M059J (cell line): ENCODE measurements at places on chromosomes 1 and 21. TPM values are rescaled to one million over a fixed set of nuclear protein-coding genes. Genes with fewer than 3 reads are reported as not detected.

GRCh38 chr1:23394181-23394580, 24.5 kb upstream of the ZNF436 start:
- peak; percentile 95 for DNase-seq

ARHGEF16 gene
- total RNA-seq: 0.59 and 3.0 TPM in 2 replicates

SERINC2 gene
- total RNA-seq: 134 and 164 TPM in 2 replicates

DNA sequence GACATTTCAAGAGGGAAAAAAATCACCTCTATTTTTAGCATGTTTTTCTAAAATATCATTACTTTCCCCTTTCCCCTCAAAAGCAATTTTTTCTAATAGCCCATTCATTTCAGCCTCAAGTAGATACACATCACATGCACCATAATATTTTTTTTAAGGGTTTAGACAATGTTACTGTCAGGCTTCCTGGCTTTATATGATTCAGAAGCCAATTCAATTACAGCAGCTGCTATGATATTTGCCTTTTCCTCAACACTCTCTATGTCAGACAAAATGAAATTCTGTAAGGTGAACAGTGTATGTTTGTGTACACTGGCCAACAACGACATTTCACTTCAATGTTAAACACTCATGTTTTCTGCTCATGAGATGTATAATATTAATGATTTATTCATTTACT, 46.5 kb downstream of the OMA1 start:
- DNase-seq: no peak

GRCh38 chr1:54750596-54750995, 13.7 kb downstream of the PARS2 start:
- no peak for DNase-seq

DNA sequence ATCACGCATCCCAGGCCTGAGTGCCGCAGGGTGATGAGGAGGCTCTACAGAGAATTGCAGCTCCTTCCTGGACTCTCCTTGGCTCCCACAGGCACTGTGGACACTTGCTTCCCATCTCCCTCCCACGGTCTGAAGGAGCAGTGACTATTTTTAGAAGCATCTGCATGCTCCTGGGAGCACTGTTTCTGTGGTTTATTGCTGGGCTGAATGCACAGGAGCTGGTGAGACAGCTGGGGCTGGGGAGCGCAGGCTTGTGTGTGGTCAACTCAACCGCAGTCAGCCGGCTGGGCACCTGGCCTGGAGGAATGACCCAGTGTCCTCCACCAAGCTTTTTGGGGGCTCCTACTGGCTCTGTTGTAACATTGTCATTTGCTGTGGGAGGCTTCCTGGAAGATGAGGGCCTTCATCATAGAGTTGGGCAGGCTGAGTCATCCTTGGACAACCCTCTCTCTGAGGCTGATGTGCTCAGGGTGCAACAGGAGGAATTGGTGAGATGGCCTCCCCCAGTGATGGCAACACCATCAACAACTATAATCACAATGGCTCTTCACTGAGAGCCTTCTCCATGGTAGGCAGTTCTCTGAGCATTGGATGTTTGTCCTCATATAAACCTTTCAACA, 1.7 kb downstream of the NFASC start:
- peak; percentile 54 for DNase-seq

CACHD1 gene
- 0.74 and 2.1 TPM in 2 replicates for total RNA-seq

DNA sequence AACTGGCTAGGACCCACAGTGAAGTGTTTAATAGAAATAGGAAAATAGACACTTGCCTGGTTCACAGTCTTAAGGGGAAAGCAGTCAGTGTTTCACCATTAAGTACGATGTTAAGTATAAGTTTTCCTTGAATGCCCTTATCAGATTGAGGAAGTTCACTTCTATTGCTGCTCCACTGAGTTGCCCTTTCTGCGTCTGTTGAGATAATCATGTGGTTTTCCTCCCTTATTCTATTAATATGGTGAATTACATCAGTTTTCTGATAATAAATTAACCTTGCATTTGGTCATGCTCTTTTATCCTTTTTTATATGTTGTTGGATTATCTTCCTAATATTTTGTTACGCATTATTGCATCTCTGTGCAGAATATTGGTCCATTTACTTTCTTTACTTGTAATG, 21.4 kb downstream of the UTS2 start:
- DNase-seq: no peak

DNA sequence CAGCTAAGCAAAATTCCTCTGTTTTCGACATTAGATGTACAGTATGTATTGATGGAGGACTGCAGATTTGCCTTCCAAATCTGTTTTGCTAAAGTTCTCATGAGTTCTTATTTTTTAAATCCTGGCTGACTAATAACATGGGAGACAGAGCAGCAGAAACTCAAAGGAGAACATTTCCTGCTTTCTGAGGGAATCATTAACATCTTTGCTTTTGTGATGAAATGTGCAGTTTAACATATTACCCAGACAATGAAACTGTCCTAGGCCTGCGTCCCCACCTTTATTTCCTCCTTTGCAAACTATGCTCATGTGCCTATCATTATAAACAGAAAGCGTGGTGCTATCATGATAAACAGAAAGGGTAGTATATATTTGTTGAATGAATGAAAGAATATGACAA, 149.9 kb downstream of the ZP4 start:
- DNase-seq: no peak

GRCh38 chr1:230289350-230289644, 136.8 kb downstream of the PGBD5 start:
- DNase-seq: no peak

TLR5 gene
- total RNA-seq: 0.10 and 0.49 TPM in 2 replicates

GRCh38 chr1:230517326-230517725, 91.2 kb upstream of the PGBD5 start:
- no peak for DNase-seq

DNA sequence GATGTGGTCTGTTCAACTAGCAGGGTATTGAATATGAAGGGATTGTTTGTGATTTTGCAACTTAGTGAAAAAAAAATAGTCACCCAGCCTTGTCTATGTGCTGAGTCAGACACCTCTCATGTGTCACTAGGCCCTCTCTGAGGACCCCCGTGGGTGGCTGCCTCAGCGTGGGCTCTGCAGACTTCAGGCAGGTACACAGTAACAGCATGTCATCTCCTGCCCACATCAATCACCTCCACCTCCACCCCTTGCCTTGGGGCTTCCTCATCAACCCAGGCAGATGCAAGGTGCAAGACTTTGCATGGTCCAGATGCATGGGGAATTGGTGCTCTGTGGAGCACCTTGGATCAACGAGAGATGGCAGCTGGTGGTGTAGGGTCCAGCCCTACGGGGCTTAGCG, 23.9 kb downstream of the PCP4 start:
- no peak for DNase-seq

DNA sequence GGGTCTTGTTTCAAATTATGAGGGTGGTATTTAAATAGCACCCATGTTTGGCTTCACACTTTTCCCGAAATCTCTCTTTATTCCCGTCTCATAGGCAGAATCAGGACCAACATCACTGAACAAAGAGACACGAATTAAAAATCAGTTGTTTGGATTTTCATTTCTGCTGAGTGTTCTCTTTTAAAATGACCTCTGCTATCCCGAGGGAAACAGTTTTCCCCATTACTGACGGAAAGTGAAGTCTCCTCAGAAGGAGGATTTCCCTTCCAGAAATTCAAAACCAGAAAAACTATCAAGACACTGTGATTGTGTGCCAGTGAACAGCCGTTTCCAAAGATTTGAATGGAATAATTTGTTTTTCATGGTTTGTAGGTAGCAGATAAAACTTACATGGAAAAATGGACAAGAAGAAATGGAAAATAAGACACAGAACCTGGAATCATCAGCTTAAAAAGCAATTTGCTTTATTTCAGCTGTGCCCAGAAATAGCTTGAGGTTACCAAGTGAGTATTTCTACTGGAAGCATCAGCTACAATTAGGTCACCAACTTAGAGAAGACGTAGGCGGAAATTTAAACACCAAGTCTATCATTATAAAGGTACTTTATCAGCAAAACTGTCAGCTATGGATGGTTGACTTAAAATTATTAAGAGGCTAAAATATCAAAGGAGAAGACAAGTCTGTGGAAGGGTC, 68.5 kb downstream of the RUNX1 start:
- no peak for DNase-seq

GRCh38 chr1:236751385-236751784, 43.7 kb upstream of the MTR start:
- no peak for DNase-seq

DNA sequence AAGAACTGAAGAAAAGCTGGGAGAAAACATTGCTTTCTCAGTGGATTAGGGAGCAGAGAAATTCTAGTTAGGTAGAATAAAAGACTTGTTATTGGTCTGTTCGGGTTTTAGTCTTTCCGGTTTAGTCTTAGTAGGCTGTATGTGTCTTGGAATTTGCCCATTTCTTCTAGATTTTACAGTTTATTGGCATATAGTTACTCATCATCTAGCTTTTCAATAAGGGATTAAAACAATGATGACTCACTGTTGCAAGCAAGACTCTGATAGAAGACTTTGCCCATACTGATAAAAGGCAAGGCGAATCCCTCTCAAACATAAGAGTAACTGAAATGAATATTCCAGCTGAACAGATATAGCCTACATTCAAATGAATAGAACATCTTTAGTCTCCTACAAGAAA, 62.3 kb downstream of the GPR137B start:
- DNase-seq: no peak

OR10T2 gene
- not detected in 2 replicates for total RNA-seq

GRCh38 chr21:15365751-15366392, 301.1 kb upstream of the NRIP1 start:
- no peak for DNase-seq

GRCh38 chr1:185974367-185975170, 240.4 kb downstream of the HMCN1 start:
- DNase-seq: no peak

DNA sequence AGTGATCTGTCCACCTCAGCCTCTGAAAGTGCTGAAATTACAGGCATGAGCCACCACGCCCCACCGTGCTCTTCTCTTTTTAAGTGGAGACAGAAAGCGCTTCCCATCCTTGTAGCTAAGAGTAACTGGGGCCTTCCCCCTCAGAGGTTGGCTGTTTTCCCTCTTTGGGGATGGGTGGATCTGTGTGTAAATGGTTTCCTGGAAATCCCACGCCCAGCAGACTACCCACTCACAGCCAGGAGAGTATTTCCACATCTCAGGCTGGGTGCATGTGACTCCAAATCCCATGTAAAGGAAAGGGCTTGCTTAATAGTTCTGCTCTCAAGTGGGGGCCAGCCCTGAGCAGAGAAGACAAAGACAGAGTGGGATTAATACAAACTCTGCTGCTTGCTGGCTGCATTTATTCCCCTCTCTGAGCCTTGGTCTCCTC, 19.6 kb upstream of the TCEA3 start:
- DNase-seq: no peak

DNA sequence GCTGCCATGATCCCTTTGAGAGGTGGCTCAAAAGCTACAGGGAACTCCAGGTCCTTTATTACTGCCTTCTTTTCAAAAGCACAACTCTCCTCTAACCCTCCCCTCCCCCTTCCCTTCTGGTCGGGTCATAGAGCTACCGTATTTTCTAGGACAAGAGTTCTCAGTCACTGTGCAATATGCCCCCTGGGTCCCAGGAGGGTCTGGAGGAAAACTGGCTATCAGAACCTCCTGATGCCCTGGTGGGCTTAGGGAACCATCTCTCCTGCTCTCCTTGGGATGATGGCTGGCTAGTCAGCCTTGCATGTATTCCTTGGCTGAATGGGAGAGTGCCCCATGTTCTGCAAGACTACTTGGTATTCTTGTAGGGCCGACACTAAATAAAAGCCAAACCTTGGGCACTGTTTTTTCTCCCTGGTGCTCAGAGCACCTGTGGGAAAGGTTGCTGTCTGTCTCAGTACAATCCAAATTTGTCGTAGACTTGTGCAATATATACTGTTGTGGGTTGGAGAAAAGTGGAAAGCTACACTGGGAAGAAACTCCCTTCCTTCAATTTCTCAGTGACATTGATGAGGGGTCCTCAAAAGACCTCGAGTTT, 3.1 kb downstream of the BTG2 start:
- DNase-seq: no peak

GRCh38 chr1:202081992-202082391, 40.7 kb upstream of the GPR37L1 start:
- DNase-seq: no peak

GRCh38 chr1:91799863-91800262, 86.1 kb downstream of the TGFBR3 start:
- no peak for DNase-seq

- DNase-seq: peak; percentile 88
Measured at GRCh38 chr1:204213668-204214662, at the start of gene GOLT1A. Gene GOLT1A, minus strand, starts transcription at chr1:204213988. Its CDS starts 82 bp downstream, at chr1:204213906.

GRCh38 chr1:154155251-154155650, 378 bp upstream of the NUP210L start:
- DNase-seq: no peak

PER3 gene
- 10.5 and 16.8 TPM in 2 replicates for total RNA-seq

DNA sequence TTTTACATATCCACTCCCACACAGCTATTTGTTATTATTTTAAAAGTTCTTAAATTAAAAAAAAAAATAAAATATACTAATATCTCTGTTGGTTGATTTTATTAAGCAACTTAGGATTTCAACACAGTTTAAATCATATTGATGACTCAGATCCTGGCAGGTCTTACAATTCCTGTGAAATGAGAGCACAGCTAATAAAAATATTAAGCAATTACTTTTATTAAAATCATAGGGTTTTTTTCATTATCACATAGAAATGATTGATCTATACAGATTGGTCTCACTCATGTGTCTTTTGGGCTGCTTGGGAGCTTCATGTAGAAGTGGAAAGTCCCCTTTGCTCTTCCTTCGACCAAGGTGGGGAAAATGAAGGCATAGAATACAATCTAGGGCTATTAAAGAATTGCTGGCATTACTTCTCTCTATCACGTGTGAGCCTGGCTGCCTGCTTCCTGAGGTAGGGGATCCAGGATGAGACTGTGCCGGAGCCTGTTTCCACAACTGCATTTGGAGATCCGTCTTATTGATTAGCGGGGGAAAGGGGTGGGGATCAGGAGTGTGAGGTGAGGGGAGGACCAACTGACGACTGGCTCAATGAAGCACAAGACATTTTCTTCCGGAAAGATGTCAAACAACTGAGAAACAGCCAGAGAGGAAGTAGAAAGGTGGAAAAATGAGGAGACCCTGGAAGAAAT, 858.0 kb downstream of the USP25 start:
- DNase-seq: peak; percentile 42

TRIM58 gene
- total RNA-seq: not detected in 2 replicates
